Effector CD4-positive, alpha-beta T cell (primary cell): ENCODE measurements at places on chromosomes 7 and 10.

GRCh38 chr7:28976022-28976421 lies 17.9 kb upstream of the TRIL start:
- no peak for DNase-seq

DNA sequence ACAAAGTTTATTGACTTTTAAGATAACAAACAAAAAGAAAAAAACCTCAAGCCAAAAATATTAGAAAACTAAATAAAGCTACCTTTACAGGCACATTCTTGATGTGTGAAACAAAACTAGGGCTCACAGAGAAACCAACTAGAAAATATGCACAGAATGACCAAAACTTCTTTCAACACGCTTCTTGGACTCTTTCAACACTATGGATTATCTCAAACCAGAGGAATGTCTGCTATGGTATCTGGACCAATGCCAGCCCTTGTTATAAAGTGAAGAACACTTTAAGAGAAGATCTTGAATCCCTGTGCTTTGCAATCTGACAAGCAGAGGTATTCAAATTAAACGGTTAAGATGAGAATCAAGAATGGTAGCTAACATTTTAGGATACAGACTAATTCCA lies 76.6 kb downstream of the DNAJC1 start:
- no peak for DNase-seq

- no peak for DNase-seq
Observed at GRCh38 chr7:130473876-130474275, 18.0 kb upstream of the MEST start.

GRCh38 chr7:50450590-50451032 lies 461 bp upstream of the FIGNL1 start:
- DNase-seq: peak; percentile 11

- no peak for DNase-seq
Observed at GRCh38 chr10:125201791-125202622, 41.6 kb upstream of the CTBP2 start.

DNA sequence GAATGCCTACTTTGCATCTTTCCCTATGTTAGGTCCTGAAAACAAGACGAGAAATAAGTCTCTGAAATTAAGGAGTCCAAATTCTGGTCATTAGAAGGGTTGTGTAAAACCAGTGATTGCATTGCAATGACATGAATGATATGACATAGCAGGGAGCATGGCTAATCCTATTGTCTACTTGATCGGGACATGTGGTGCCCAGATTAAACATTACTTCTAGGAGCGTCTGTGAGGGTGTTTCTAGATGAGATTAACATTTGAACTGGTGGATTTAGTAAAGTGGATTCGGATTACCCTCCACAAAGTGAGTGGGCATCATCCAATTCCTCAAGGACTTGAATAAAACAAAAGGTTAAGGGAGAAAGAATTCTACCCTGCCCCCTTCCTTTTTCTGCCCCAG lies 434.9 kb upstream of the KLF6 start:
- DNase-seq: no peak

- DNase-seq: no peak
Observed at GRCh38 chr7:129951226-129952085, 1.3 kb downstream of the UBE2H start.

GRCh38 chr10:113666682-113667252 lies 2.9 kb upstream of the NRAP start:
- DNase-seq: no peak

- DNase-seq: no peak
Observed at GRCh38 chr7:130756316-130756715, 22.3 kb upstream of the KLF14 start.

GRCh38 chr7:51700593-51701215 lies 384.1 kb upstream of the COBL start:
- no peak for DNase-seq

GRCh38 chr7:64884913-64885370 lies 18.1 kb upstream of the ZNF273 start:
- no peak for DNase-seq

GRCh38 chr10:97407211-97407951 lies 6.2 kb upstream of the RRP12 start:
- DNase-seq: peak; percentile 52

- DNase-seq: no peak
Observed at GRCh38 chr10:31596765-31597164, 277.7 kb downstream of the ZEB1 start.

DNA sequence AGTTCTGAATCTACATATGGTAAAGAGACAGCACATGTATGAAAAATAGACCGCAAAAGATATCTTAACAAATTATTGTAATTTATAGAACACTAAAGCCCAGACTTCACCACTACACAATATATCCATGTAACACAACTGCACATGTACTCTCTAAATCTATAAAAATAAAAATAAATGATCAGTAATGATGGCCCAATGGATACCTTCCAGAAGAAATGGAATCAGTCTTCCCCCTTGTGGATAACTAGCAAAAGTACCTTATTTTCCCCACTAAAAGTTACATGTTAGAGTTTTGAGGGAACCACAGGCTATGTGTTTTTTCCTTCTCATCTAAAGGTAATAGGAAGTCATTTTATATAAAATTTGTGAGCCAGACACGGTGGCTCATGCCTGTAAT lies 25.7 kb downstream of the C7orf25 start:
- no peak for DNase-seq
